ENCODE measurements at places on chromosomes 5 and 9.

DNA sequence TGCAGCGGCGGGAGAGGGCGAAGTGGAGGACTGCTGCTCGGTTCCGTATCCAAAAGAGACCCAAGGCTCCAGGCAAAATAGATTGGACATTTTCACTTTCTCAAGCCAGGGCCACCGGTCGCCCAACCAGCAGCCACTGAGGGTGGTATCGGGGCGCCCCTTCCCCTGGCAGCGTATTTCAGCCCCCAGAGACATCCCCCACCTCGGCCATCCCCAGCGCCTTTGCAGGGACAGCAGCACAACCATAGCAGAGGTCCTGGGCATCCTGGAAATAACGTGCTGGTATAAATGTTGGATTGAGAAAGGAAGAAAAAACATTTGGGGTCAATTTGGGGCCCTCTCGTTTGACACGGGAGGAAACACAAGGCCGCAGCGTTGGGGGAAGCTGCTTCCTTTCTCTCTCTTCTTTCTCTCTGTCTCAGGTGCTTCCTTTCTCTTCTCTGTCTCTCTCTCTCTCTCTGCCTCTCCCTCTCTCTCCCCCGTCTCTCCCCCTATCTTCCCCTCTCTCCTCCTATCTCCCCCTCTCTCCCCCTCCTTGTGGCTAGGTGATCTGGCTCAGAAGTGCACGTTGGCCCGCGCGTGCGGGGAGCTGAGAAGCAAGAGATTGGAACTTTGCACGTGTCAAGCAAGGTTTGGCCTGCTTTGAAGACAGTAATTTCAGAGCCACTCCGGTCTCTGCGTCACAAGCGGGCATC is 624 bp upstream of the RETREG1 start:
- no peak overlapping the region for H3K27ac ChIP-seq
- H3K36me3 ChIP-seq, result peaks cover 26% of the 10 kb centered on the region
- no peak overlapping the region for H3K4me3 ChIP-seq
- peak; percentile 77 for DNase-seq
- peaks cover 42% of the 10 kb centered on the region for H3K4me1 ChIP-seq

DNA sequence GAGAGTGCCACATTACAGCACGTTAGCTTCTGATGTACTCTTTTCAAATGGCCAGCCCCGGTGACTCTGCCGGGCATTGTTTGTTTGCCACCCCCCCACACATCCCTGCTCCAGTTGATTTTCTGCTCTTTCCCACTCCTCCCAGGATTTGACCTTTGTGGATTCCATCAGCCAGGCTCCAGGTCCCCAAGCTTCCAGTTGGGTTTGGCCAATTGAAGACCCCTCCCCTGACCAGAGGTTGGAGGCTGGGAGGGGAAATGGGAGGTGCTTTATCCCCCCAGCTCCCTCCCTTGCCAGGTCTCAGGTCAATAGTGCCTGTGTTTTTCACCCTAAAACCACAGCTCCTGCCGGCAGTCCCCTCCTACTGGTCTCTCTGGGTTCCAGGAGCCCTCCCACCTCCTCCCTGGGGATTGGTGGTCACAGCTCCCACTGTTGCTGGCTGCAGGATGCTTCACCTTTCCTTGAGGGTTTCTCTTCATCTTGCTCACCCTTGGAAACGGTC is 34.9 kb downstream of the IRF1 start:
- H3K27me3 ChIP-seq, result no peaks in the 10 kb centered on the region
- peak overlapping the region; percentile 63 for H3K4me3 ChIP-seq
- peaks cover 84% of the 10 kb centered on the region for H3K4me1 ChIP-seq
- DNase-seq, result peak; percentile 37
- peak overlapping the region; percentile 100 for H3K27ac ChIP-seq

DNA sequence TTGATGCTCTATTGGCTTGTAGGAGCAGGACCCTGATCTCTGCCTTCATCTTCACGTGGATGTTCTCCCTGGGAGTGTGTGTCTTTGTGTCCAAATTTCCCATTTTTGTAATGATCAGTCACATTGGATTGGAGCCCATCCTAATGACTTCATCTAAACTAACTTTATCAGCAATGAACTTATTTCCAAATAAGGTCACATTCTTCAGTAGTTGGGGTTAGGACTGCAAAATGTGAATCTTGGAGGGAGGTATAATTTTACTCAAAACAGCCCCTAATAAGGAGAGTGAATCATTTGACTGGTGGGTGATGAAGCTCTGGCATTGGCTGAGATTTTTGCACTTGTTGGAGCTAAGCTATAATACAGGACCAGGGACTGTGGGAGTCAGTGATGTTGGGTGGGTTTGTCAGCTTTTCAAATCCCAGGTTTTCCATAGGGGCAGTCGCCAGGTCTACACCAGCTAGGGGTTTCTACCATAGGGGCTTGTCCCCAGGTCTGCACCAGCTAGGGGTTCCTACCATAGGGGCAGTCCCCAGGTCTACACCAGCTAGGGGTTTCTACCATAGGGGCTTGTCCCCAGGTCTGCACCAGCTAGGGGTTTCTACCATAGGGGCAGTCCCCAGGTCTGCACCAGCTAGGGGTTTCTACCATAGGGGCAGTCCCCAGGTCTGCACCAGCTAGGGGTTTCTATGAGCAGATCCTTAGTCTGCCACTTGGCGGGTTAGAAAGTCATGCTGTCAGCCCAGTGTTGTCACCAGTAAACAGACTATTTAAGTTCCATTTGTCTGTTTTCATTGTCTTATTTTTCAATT is 382.6 kb upstream of the DAP start:
- H3K4me1 ChIP-seq, result no peaks in the 10 kb centered on the region
- DNase-seq, result no peak
- H3K36me3 ChIP-seq, result no peaks in the 10 kb centered on the region
- no peak overlapping the region for H3K4me3 ChIP-seq

- H3K27ac ChIP-seq, result peak overlapping the region; percentile 91
- peaks cover 61% of the 10 kb centered on the region for H3K27me3 ChIP-seq
- H3K36me3 ChIP-seq, result peaks cover 9% of the 10 kb centered on the region
- DNase-seq, result peak; percentile 59
These were observed 296 bp downstream of the ZSWIM6 start for GRCh38 chr5:61332358-61332749.

DNA sequence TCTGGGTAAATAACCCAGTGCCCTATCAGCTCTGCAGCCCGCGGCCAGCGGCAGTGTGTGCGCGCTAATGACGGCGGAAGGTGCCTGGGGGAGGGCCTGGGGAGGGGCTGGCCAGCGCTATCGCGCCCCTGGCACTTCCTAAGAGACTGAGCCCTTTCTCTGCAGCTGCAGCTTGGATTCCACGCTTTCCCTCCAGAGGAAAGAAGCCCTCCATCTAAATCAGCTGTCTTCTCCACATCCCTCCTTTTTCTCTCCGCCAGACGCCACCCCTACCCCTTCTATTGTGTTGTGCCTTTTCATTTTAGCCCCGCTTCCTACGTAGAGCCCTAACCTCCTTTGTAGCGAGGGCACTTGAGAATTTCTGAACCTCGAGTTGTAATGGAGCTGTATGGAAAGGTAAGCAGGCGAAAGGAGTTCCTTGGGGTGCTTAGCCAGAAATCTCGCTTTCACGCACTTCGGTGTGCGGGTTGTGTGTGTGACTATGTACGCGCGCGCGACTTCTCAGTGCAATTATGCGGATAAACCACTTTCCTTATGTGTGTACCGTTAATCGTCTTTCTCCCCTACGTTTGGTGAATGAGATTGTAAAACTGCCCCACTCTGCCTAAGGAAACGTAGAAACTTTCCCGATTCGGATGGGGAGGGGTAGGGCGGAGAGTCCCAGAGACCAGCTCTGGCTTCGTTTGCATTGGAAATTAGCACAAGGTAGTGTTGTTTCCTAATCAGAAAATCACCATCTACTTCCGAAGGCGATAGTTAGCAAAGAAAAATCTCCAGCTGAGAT is 664 bp upstream of the RAB3C start:
- DNase-seq, result no peak
- peaks cover 25% of the 10 kb centered on the region for H3K27me3 ChIP-seq
- H3K36me3 ChIP-seq, result peaks cover 1% of the 10 kb centered on the region
- peak overlapping the region; percentile 67 for H3K4me3 ChIP-seq
- H3K4me1 ChIP-seq, result peaks cover 22% of the 10 kb centered on the region

DNA sequence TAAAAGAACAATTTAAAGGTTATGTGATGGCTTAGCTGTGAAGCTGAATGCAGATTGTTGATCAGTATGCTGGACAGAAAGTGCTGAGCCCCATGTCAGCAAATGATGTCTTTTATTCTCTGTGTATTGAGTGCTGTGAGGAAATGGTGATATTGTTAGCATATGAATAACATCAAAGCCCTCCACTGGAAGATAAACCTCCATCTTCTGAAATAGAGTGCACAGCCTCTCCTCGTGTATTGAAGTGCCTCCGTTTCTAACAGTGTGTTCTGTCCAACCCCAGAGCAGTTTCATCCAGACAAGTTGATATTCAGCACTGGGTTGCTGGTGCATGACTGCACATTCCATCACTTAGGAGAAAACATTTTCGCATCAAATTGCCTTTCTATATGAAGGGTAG is 242.9 kb downstream of the CSNK1G3 start:
- H3K36me3 ChIP-seq, result no peaks in the 10 kb centered on the region
- no peak for DNase-seq
- H3K27me3 ChIP-seq, result no peaks in the 10 kb centered on the region

DNA sequence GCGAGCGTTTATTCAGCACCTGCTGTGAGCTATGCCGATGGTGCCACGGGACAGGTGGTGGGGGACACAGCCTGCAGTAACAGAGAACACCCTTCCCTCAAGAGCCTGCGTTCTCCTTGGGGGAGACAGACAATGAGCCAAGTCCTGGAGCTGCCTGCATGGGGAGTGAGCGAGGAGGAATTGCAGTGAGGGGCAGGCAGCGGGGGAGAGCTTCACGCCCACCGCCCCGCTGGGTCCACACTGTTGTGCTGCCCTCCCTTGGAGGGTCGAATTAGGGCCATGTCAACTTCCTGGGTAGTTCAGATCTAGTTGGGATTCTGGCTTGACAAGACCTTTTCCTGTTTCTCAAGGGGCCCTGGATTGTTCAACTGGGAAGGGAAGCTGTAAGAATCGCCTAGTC is 55.5 kb upstream of the N4BP3 start:
- H3K4me3 ChIP-seq, result no peak overlapping the region
- no peak overlapping the region for H3K27ac ChIP-seq
- no peak for DNase-seq
- H3K27me3 ChIP-seq, result peaks cover 13% of the 10 kb centered on the region
- H3K4me1 ChIP-seq, result peaks cover 5% of the 10 kb centered on the region
- H3K36me3 ChIP-seq, result no peaks in the 10 kb centered on the region

GRCh38 chr9:122109035-122109813 is 16.1 kb upstream of the TTLL11 start:
- no peak overlapping the region for H3K4me3 ChIP-seq
- H3K4me1 ChIP-seq, result no peaks in the 10 kb centered on the region
- no peaks in the 10 kb centered on the region for H3K36me3 ChIP-seq
- no peak for DNase-seq
